ENCODE measurements at places on chromosomes 12 and 14. TPM values are rescaled to one million over a fixed set of nuclear protein-coding genes. Genes with fewer than 3 reads are reported as not detected.

Gene GALNT9
- not detected for total RNA-seq

Gene OTOGL
- total RNA-seq = not detected

Gene PPP1R3E
- 33.8 TPM for total RNA-seq

Gene TMBIM6
- 289 TPM for total RNA-seq

DNA sequence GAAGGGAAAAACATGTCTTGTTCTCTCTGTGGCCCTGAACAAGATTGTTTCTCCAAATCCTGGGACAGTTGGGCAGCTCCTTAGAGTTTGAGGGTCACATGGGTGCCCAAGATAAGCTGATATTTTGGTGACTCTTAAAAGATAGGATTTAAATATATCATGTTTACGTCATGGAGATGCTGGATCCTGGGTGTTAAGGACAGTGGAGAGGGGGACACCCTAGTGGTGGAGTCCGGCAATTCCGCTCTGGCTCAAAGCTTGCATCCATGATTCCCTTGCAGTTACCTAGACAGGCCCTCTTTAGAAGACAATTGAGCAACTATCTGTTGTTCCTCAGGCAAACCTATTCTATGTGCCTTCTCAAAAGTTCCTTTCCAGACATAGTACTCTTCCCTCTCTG, 101.8 kb downstream of the CMKLR1 start:
- no peak for DNase-seq

Measured in CD8-positive, alpha-beta T cell (primary cell).